Endothelial cell (in vitro differentiated cells): ENCODE measurements at places on chromosomes 1 and 21.

DNA sequence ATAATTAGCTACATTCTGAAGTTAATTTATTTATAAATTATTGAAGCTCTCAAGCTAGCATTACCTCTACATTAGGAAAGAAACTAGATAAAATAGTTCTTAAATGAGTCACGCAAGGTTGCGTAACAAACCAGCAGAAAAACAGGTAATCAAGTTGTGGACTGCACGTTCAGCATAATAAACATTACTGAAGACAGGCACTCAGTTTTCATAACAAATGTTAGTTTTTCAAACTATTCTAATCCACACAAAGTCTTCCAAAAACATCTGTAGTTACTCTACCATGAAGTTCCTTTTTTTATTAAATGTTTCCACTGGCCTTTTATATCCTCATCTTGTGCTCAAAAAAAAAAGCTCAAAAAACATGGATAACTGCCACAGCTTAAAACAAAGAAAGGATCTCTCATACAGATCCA lies 1.3 kb downstream of the TOR1AIP2 start:
- no peak for DNase-seq

GRCh38 chr1:100415498-100415778 lies 63.1 kb downstream of the CDC14A start:
- no peak for DNase-seq

GRCh38 chr1:225603538-225604354 lies 49.2 kb downstream of the ENAH start:
- no peak for DNase-seq

GRCh38 chr1:91696321-91696720 lies 189.6 kb downstream of the TGFBR3 start:
- DNase-seq: no peak

DNA sequence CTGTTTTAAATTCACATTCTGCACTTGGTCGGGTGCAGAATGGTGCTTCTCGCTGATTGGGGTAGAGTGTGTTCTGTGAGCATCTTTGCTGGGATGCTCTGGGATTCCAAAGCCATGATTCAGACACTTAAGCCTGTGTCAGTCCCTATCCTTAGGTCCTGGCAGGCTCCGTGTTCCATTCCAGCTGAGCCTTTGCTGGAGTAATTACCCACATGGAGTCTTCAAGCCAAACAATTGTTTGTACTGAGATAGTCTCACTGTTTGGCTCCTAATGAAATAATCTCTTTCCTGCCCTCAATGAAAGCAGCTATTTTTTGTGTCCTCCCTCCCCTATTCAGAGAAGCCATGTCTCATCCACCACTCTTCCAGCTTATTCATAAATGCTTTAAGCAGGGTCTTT lies 18.7 kb downstream of the SMAP2 start:
- no peak for DNase-seq

DNA sequence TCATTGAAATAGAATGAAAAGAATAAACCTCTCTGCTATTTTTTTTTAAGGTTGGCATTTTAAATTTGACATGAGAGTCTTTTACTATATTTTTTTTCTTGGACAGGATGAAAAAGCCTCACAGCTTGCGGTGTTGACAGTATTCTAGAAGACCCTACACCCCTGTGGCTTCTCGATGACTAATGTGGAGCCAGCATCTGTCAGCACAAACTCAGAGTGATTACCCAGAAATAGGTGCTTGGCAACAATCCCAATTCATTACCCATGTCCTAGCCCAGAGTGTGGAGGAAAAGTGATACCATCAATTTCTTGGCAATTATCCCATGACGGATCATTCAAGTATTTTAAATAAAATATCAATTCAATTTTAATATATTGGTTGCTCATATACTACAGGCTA lies 186.8 kb upstream of the MAP1LC3C start:
- no peak for DNase-seq

- DNase-seq: no peak
Measured at GRCh38 chr21:39523915-39524314, 72.1 kb downstream of the SH3BGR start.

DNA sequence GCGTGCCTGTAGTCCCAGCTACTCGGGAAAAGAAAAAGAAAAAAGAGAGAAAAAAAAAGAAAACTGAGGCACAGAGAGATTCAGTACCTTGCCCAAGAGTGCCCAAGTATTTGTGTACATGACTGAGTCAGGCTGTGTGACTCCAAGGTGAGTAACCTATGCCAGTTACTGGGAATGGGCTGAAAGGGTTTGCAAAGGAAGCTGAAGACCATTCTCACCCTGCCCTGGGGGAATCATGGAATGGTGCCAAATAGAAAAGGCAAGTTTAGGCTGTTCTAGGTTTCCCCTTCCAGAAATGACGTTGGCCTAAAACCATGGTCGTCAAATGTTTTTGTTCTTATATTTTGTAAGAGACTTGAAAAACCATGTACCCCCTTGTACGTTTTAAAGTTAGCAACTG lies 37.9 kb upstream of the LRIG2 start:
- no peak for DNase-seq

- DNase-seq: no peak
Measured at GRCh38 chr1:61386770-61387169, 304.4 kb downstream of the NFIA start.

DNA sequence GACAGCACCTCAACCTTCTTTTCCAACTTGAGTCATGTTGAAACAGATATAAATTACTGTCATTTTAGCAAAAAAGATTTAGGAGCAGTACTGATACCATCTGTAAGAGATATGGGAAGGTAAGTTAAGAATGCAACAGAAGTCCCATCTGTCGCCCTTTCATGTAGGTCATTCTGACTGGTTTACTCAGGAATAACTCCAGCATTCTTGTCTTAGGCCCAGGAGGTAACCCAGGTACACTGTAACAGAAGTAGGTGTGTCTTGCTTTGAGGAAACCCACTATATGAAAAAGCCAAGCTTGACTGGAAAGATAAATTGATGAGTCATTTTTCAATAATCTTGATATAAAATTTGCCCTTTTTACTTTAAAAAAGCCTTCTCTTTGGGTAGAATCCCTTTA lies 35.4 kb downstream of the PGM1 start:
- DNase-seq: no peak
